T-cell (primary cell): ENCODE measurements at places on chromosomes 2 and 18.

GRCh38 chr2:64021578-64021977 is 2.4 kb upstream of the VPS54 start:
- H3K4me3 ChIP-seq, result no peak overlapping the region
- no peak for DNase-seq
- peak overlapping the region; percentile 16 for H3K27ac ChIP-seq
- peaks cover 15% of the 10 kb centered on the region for H3K4me1 ChIP-seq

- no peak for DNase-seq
- H3K27ac ChIP-seq, result no peak overlapping the region
- H3K4me3 ChIP-seq, result no peak overlapping the region
Measured at GRCh38 chr2:109472331-109472959, 141.3 kb downstream of the SEPTIN10 start.

GRCh38 chr2:214648520-214648919 is 161.0 kb downstream of the BARD1 start:
- no peak for DNase-seq
- no peak overlapping the region for H3K4me3 ChIP-seq
- H3K27ac ChIP-seq, result no peak overlapping the region

DNA sequence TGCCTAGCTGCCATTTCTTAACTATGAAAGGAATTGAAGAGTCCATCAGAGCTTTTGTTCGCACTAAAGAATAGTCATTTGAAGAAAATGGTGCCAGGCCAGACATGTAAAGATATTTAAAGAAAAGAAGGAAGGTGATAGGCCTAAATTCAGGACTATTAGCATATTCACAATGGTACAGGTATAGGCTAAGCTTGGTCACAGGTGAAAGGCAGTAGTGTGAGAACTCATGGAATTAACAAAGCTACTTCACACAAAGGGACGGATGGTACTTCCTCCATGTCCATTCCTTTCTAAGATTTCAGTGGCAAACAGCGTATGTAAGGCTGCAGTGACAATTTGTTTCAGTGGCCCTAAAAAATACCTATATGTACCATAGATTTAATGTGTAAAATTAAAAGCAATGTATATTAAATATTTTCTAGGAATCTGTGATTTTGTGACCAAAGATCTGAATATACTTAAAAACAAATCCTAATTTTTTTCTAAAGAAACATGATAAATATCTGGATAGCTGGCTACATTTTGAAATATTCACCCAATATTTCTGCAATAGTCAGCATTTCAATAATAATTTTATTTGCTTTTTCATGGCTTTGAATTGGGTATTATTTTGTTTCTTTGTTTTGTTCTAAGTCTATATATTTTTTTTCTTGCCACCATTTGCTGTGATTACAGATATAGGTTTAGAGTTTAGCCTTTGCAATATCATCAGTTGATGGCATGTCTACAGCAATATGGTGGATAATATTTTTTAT is 116.1 kb downstream of the CAMKMT start:
- H3K4me1 ChIP-seq, result no peaks in the 10 kb centered on the region
- DNase-seq, result no peak
- H3K27ac ChIP-seq, result no peak overlapping the region
- no peak overlapping the region for H3K4me3 ChIP-seq

DNA sequence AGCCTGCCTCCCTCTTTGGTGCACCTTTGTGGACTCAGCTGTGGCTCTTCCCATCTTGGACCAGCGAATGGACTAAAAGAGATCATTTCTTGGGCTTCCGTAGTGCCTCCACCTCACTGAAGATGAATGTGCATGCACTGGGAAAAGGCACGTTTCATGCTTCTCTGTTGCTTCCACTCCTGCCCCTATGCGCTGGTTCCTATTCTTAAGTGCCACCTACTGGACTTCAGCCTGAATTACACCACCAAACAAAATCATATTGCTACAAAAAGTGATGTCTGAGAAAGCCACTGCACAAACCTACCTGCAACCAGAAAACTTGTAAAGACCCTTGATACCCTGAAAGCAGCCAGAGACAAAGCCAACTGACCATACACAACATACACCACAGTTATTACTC is 695.6 kb downstream of the TSN start:
- DNase-seq, result no peak
- no peak overlapping the region for H3K4me3 ChIP-seq
- H3K27ac ChIP-seq, result no peak overlapping the region
- no peaks in the 10 kb centered on the region for H3K36me3 ChIP-seq
